ENCODE measurements at places on chromosomes 3 and 15.

GRCh38 chr3:70620367-70620766, 307.9 kb upstream of the MDFIC2 start:
- DNase-seq, result no peak

DNA sequence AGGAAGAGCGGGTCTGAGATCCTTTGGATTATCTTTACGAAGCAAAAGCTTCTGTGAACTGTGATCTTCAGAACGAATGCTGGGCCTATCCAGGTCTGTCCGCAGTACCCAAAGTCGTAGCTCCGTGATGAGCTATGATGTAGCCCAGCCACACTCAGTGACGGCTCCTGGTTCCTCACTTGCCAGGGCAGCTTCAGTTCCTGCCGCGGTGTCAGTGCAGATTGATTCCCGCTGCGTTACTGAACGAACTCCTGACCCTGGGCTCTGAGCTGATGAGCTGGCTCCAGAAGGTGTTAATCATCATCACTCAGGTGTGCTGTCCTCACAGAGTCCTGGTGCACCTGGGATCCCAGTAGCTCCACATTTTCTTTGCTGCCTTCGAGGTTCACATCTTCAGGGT, 45.0 kb downstream of the TMEM44 start:
- no peak for DNase-seq

DNA sequence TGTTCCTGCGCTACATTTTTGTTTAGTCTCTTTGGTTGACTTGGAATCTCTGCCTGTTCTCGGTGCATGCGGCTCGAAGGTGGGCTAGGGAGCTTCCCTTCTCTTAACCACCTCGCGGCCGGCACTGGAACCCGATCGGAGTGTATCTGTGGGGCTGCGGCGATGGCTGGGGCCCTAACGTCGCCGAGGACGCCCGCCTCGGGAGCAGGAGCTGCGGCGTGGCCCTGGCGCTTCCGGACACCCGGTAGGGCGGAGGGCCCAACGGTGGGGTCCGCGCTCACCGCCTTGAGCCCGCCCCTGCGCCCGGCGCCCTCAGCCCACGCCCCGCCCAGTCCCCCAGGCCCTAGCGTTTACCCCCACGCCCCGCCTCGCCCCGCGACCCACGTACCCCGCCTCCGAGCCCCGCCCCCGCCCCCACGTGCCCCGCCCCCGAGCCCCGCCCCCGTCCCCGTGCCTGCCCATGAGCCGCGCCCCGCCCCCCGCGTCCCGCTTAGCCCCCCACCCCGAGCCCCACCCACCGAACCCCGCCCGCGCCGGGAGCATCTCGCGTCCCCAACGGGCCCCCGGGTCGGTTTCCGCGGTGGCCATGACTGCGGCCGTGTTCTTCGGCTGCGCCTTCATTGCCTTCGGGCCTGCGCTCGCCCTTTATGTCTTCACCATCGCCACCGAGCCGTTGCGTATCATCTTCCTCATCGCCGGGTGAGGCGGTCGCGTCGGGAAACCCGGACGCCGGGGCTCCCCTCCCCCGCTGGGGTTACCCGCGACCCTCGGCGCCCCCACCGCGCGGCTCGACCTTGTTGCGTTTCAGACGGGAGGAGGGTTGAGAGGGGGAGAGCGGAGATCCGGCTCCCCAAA, at the start of gene APH1B:
APH1B (plus strand) TSS at position 568 of the 855 bp plus-strand sequence; CDS start at position 587, 19 bp downstream.
- DNase-seq, result peak; percentile 24

- no peak for DNase-seq
Measured at GRCh38 chr3:17290894-17291293, 406.1 kb downstream of the PLCL2 start.

- DNase-seq, result no peak
Measured at GRCh38 chr3:98259707-98260106, 4.3 kb upstream of the OR5H6 start.

DNA sequence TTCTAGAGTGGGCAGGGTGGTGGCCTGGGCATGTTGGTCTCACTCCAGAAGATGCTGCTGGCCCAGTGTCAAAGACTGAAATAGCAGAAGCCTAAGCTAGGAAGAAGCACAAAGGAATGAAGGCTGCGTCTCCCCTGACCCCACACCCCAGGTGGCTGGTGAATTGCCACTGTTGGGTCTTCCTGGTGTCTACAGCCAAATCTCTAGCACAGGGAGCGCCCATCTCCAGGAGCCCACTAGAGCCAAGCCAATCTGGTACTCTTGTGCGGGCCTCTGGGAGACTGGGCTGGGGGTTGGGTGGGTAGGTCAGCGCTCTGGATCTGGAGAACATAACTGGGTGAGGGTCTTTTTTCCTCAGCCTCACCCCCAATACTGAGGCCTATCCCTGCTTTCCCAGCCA, 894 bp downstream of the TUSC2 start:
- no peak for DNase-seq

GRCh38 chr3:135944831-135945230, 20.7 kb upstream of the PPP2R3A start:
- DNase-seq, result no peak

DNA sequence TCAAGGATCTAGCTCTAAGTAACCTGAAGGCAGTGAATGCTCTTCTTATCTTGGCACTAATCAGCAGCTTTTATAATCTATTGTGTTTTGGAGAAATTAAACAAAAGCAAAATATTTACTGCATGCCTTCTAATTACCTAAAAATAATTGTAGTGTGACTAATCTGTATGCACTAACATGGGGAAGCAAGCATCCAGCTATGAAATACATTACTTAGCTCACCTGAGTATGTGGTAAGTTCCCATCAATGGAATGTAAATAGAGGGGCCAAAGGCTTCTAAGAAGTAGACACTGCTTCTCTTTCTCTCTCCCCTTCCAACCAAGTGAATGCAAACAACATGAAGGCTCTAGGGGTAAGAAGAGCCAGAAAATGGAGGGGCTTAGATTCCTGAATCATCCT, 165.6 kb downstream of the STAG1 start:
- DNase-seq, result no peak

DNA sequence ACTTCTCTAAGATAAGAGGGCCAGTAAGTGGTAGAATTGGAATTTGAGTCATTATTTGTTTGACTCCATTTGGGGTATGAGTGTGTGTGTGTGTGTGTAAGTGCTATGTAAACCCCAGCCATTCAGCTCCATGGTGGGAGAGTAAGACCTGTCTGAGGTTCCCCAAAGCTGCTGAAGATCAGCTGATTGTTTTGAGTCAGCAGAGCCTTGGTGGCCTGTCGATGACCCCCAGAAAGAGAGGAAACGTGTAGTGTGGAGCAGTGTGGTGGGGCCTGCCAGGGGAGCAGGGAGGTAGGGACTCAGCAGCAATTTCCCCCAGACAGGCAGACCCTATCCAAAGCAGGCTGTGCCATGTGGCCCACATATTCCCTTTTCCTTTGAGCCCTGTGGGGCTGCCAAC, 5.3 kb downstream of the DVL3 start:
- DNase-seq, result no peak

- DNase-seq, result peak; percentile 75
Measured at GRCh38 chr3:123653221-123653682, 68.4 kb upstream of the HACD2 start.

DNA sequence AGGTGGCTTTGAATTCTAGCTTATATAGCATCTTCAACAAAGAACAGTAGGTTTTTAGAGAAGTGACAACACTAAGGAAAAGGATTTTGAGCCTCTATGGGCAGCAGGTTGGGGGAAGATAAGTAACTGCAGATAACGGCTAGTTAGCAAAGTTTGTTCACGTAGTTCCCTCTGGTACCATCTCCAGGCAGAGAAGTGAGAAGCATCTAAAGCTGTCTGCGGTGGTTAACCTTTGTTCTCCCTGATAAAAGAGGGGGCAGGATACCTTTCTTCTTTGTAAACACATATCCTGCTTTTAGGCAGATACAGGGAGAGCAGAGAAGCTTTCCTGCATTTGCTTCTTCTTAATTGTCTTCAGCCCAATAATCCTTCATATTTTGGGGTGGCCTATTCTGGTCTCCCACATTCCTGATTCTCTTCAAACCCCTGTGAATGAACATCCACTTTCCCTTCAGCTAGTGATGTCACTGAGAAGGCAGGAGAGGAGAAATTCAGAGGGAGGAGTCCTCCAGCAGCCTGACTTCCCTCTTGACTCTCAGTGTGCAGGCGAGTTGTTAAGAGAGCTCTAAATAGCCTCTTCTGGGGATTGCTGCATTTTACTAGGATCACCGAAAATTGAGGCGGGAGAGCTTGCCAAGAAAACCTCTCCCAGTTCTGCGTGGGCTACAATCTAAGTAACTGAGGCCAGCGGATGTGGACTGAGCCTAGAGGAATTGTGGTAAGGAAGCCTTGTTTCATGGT, 393.7 kb upstream of the C2CD4B start:
- DNase-seq, result no peak

- no peak for DNase-seq
Measured at GRCh38 chr3:13077431-13078162, 4.4 kb upstream of the IQSEC1 start.

DNA sequence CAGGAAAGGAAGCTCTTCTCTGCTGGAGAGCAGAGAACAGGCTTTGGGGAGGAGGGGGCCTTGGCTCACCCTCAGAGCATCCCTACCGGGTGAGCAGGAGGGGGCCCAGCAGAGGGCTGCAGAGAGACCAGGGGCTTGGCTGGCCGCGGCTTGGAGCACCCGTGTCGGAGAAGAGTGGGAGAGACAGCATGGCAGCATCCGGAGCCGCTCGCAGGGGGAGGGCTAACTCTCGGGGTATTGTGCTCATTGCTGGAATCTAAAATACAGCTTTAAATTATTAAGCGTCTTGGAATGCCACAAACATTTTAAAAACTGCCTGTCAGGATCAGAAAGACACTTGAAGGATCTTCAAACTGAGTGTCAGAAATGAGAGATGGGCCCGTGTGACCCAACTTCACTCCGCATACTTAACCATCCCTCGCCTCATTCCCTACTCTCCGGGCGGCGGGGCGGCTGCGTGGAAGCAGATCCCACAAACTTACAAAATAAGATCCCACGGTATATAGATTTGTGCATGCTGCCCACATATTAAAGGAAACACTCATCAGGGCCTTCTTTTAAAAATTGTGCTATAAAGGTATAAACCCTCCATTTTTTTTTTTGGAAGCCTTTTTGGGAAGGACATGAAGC, 53.9 kb downstream of the EIF4E3 start:
- no peak for DNase-seq

DNA sequence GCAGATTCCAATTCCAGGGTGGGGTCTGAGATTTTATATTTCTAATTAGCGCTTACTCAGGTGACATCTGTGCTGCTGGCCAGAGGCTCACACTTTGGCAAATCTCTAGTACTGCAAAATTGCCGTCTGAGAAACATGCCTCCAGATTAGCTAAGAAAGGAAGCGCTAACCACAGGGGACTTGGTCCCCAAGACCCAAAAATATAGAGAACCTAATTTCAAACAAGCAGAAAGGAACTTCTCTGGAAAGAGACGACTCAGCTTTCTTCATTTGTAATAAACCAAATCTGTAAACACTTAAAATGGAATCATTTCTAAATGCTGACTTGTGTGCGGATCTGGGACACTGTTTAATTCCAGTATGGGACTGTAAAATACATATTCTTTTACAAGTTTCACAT, 55.7 kb downstream of the B3GNT5 start:
- DNase-seq, result no peak

DNA sequence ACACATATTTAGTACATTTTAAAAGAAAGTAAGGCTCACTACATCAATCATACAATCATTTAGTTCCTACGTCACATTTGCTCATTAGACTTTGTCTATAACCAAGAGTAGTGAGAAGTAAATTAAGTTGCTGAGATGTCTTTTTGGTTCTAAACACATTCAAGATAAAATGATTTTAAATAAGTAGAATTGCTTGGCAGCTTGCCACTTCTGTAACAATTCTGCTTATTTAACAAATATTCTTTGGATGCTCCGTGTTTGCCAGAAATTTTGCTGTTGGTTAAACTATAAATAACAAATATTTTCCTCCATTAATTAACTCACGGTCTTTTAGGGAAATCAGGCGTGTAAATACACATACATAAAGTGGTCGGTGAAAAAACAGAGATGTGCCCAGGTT, 18.3 kb downstream of the SUCNR1 start:
- DNase-seq, result no peak

- DNase-seq, result no peak
Measured at GRCh38 chr3:158573714-158574113, 2.7 kb downstream of the MLF1 start.

DNA sequence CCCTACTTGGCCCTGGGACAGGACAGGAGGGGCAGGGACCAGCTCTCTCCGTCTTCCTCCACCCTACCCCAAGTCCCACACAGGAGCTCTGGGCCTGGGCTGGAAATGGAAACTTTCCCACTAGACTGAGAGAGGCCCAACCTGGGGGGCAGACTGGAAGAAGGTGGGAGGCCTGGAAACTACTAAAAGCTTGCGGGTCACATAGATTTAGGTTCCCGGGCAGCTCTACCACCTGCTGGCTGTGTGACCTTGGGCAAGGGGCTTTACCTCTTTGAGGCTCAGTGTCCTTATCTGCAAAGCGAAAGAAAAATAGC, 49.9 kb upstream of the CCDC174 start:
- no peak for DNase-seq

DNA sequence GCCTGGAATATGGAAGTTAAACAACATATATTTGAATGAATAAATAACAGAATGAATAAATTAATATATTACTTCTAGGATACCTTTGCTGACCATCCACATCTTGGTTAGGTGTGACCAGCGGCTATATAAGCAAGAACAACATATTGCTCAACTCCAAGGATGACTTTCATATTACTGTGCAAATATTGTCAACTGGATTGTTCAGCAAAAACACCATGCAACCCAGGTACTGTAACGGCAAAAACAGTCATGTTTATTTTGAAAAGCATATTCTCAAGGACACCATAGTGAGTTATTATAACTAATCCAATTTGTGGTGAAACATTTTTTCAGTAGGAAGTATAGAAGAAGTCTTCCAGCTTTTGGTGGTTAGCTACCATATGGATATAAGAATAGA, 907.9 kb downstream of the IGSF11 start:
- no peak for DNase-seq

- no peak for DNase-seq
Measured at GRCh38 chr15:70422342-70422741, 324.6 kb upstream of the TLE3 start.

GRCh38 chr15:35170207-35170606, 85.1 kb upstream of the NANOGP8 start:
- no peak for DNase-seq
